ENCODE measurements at places on chromosomes 1 and 21.
A peak's percentile ranks its signal among the peaks of the same experiment; 100 is the strongest.

- peak; percentile 39 for DNase-seq
Observed at GRCh38 chr1:232880354-232880753, 70.1 kb upstream of the NTPCR start.

GRCh38 chr1:10450156-10450814 lies 454 bp downstream of the CORT start:
- no peak for DNase-seq

DNA sequence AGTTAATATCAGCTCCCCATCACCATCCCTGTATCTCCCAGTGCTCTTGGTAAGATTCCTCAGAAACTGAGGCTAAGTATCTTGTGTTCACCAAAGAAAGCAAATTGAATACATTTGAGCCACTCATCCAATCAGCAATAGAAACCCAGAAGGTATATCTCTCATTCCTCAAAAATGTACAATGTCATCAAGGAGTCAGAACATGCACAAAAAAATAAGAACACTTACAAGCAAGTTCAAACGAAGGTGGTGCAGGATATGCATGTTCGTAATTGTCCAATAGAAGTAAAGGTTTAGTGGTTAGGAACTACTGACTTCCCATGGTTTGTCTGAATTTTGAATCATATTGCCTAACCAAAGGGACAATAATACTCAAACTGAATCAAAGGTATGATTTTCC lies 24.3 kb downstream of the RXRG start:
- DNase-seq, result no peak

- no peak for DNase-seq
Observed at GRCh38 chr1:70358921-70359564, 4.5 kb upstream of the ANKRD13C start.

DNA sequence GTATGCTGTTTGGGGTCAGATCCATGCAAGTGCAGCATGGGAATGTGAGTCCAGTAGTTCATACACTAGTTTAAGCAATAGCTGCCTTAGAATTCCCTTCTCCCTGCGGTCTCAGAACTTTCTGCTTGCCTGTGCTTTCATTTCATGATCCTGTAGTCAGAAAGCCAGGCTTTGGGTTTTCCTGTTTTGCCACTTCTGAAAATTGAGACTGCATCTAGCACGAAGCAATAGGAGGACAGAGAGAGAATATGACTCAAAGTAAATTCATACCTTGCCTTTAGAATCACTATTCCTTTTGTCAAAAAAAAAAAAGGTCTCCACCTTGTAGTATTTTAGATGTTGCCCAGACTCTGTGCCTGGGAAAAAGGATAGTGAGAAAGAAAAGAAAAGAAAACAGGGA lies 161.2 kb upstream of the SNX7 start:
- no peak for DNase-seq

GRCh38 chr1:29330856-29331255 lies 94.5 kb downstream of the PTPRU start:
- no peak for DNase-seq

DNA sequence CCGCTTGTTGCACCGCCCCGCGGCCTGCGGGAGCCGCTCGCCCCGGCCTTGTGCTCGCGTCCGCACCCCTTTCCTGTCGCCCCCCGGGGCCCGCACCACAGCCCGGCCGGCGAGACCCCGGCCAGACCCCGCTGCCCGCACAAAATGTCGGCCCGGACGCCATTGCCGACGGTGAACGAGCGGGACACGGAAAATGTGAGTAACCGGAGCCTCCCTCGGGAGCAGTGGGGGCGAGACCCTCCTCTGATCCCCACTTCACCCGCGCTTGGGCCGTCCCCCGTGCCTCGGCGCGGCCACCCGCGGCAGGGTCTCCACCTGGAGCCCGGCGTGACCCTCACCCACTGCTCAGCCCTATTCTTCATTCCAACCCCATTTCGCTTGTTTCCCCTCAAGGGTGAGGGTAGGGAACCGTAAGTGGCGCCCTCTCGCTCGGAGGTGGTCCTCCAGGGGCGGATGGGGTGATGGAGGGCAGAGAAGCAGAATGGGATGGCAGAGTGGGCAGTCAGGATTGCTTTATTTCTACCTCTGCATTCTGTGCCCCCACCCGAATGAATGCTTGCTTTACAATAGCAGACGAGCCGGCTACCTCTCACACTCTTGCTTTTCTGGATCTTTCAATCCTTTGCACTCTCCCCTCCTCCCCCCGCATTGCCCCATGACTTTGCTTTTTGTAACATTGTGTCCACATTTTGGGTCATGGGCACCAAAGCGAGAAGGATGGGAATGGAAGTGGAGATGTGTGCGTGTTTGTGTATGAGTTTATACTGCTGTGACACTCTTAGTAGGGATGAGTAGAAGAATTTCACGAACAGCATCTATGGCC lies 954 bp downstream of the MARK1 start:
- peak; percentile 13 for DNase-seq

DNA sequence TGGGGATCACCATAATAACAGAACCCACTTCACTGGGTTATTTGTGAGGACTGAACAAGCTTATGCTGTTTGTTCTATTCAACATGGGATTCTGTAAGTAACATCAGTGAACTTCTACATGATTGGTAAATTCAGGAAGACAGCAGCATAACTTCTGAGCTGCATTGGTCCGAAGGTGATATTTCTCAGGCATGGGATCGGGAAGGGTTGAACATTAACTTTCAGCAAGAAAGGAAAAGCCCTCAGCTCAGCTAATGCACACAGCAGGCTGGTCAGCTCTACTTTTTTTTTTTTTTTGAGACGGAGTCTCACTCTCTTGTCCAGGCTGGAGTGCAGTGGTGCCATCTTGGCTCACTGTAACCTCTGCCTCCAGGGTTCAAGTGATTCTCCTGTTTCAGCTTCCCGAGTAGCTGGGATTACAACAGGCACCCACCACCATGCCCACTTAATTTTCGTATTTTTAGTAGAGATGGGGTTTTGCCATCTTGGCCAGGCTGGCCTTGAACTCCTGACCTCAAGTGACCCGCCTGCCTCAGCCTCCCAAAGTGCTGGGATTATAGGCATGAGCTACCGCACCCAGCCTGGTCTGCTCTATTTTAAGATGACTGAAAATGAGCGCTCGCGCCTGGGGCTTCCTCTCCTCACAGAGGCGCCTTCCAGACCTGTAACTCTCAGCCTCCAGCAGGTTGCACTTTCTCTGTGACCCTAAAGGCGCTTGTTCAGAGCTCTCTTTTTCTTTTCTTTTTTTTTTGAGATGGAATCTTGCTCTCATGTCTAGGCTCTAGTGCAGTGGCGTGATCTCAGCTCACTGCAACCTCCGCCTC lies 42.2 kb downstream of the ECE1 start:
- no peak for DNase-seq

DNA sequence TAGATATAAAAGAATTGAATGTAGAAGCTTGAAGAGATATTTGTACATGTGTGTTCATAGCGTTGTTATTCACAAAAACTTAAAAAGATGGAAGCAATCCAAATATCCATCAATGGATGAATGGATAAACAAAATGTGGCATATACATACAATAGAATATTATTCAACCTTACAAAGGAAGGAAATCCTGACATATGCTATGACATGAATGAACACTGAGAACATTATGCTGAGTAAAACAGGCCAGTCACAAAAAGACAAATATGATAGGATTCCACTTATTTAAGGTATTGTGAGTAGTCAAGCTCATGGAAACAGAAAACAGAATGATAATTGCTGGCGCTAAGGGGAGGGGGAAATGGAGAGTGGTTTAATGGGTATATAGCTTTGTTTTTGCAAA lies 47.0 kb upstream of the DYRK1A start:
- DNase-seq, result no peak

- DNase-seq, result no peak
Observed at GRCh38 chr1:43600033-43601020, 49.6 kb upstream of the KDM4A start.

GRCh38 chr21:43985690-43986251 lies 26.3 kb upstream of the TRAPPC10 start:
- no peak for DNase-seq

DNA sequence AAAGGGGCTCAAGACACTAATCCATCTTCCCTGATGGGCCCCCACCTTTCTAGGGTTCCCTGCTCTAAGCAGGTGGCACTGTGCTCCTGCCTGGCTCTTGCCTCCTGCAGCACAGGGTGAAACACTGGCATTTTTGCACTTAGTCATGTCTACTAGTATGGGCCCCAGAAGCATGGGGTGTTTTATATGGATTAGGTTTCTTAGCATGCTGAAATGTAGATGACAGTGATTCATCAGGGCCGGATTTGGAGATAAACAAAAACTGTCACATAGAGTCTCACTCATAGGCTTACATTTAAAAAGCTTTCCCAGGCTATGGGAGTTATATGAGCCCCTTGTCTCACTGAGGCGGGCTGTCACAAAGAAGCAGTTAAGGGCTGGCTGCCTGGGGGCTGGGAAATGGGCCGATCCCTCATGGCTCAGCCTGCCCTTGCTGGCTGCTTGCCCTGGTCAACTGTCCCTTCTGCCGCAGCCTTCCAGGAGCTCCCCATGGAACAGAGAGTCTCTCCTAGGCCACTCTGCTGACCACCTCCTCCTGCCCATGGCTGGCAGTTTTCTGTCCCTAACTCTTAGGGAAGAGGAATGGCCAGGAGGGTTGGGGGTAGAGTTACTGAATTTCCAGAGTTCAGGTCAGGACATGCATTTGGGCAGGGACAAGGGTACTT lies 6.5 kb downstream of the GALNT2 start:
- DNase-seq, result no peak

DNA sequence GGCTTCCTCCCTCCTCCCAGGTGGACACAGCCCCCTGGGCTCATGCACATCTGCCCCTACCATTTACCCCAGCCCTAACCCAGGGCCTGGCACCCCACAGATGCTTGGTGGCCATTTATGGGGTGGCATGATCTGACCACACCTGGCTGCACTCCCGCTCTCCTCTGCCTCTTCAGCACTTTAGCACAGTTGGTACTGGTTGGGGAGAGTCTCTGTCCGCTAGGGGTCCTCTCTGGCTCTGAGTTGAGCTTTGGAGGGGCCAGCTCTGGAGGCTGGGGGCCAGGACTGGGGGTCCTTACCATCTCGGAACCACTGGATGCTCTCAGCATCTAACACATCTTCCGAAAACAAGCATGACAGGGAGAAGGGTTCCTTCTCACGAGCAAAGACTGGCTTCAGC lies 17.4 kb downstream of the MYOM3 start:
- no peak for DNase-seq

DNA sequence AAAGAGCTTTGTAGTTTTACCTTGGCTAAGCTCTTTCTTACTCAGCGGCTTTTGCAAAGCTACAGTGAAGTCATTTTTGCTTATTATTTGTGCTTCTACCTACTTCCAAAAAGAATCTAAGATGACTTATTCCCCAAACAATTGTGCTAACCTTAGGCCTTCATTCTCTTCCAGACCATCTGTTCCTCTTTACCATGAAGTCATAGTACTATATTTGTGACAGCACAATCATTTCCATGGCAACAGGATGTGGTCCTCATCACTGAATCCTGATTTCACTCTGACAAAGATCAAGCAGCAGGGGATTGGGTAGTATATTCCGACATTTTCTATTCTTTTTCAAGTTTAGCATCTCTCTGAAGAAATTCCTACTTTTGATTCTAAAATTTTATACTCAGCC lies 24.8 kb upstream of the NMNAT2 start:
- DNase-seq, result no peak

DNA sequence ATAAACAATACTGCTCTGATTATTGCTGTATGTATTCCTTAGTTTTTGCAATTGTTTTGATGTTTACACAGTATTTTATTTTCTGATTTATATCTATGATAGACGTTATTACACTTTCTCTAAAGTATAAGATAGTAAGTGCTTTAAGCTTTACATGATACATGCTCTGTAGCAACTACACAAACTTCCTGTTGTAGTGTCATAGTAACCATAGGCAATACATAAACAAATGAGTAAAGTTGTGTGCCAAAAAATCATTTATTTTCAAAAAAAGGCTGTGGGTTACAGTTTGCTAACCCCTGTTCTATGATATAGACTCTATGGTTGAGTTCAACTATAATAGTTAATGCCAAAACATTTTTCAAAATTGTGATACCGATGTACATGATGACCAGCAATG lies 1156.4 kb downstream of the AMY1C start:
- DNase-seq, result no peak

DNA sequence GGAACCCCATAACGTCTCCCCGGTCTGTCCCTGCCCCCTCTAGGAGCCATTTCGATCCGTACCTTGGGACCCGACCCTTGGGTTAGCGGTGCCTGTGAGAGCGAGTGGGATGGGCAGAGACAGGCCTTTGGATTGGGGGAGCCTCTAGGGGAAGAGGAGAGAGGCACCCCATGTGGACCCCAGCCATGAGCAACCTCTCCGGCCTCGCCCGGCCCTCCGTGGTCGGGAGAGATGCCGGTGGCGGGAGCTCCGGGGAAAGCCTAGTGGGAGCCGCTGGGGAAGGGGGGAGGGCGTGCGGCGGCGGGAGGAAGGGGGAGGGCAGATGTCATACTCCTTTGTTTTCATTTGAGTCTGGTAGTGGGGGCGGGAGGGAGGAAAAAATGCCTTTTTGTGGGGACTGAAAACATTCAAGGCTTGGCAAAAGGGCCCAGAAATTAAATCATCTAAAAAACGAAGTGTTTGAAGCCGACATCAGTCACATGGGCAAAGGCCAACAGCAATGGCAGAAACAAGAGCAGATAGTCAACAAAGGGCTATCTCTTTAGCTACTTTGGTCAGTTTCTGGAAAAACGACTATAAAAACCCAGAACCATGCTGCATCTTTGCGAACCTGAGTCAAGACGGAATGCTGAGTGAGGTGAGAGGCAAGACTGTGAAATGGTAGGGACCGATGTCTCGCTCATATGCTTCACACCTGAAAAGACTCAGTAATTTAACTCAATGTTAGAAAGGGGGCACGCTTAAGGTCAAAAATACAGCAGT lies 758 bp downstream of the PTBP2 start:
- peak; percentile 55 for DNase-seq

DNA sequence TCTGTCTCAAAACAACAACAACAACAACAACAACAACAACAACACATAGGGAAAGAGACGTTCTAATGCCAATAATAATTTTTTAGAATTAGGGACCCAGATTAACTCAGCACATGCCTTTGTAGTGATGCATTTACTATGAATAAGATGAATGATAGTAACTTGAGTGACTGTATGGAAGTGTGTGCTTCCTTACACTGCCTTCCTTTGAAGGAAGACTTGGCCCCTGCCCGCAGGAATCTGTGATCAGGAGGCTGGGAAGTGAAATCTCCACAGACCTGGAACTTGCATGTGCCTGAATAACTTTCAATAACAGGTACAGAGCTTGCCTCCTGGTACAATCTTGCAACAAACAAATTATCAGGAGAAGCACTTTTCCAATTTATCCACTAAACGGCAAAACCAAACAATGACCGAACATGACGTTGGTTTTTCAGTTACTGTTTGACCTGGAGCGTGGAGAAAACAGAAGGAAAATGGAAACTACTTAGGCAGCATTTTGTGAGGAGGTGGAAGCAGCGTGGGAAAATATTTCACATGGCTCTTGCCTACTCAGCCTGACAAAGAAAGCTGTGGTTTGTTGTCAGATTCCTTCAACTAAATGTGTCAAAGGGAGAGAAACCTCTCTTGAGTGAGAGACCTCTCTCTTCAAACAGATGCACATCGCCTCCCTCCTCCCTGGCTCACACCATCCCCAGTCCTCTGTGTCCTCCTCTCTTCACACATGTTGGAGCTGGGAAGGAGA lies 10.1 kb upstream of the ABCA4 start:
- DNase-seq, result no peak

- no peak for DNase-seq
Observed at GRCh38 chr1:39892601-39893595, 8.8 kb downstream of the MYCL start.

- DNase-seq, result peak; percentile 24
Observed at GRCh38 chr1:68051475-68051874, 1.0 kb upstream of the DIRAS3 start.

Data from neural crest cell (in vitro differentiated cells).